Esophagus squamous epithelium (tissue), 5 donors: ENCODE measurements at places on chromosomes 6 and 20. TPM values are rescaled to one million over a fixed set of nuclear protein-coding genes. Genes with fewer than 3 reads are reported as not detected.

DNA sequence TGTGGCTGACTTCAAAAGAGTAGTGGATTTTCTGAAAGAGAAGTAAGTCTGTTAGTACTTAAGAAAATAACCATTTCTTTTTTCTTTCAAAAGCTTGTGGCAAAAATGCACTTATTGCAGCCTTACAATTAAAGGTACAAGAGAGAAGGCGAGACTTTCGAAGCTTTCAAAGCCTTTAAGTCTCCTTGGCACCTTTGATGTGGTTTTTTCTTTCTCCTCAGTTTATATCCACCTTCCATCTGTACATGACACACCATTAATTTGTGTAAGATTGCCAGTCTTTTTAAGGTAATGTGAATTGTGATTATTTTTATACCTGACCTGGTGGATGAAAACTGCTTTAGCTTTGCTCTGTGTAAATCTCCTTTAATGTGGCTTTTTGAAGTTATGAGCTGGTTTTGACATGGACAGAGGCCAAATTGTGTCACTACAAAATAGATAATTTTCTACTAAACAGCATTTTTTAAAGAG lies 466.1 kb downstream of the CDKAL1 start:
- no peak for DNase-seq

Gene PDCD2
- total RNA-seq, result 41.0 TPM

- no peak for DNase-seq
These were observed 20.9 kb downstream of the SLC9A8 start for GRCh38 chr20:49833483-49833882.

Gene RALGAPB
- total RNA-seq, result 21.4 TPM

GRCh38 chr6:42294759-42295158 lies 77.1 kb upstream of the MRPS10 start:
- DNase-seq, result no peak

Gene TUBB2B
- total RNA-seq, result 5.0 TPM

Gene TRIM10
- not detected for total RNA-seq

GRCh38 chr20:25439328-25439727 lies 31.9 kb downstream of the GINS1 start:
- DNase-seq, result no peak

Gene KCNG1
- 6.8 TPM for total RNA-seq
